Stimulated activated CD8-positive, alpha-beta memory T cell treated with anti-CD3 and anti-CD28 coated beads, Interleukin-15, amount 100 ng/mL, for 4 hours (primary cell): ENCODE measurements at places on chromosomes 12 and 14.

DNA sequence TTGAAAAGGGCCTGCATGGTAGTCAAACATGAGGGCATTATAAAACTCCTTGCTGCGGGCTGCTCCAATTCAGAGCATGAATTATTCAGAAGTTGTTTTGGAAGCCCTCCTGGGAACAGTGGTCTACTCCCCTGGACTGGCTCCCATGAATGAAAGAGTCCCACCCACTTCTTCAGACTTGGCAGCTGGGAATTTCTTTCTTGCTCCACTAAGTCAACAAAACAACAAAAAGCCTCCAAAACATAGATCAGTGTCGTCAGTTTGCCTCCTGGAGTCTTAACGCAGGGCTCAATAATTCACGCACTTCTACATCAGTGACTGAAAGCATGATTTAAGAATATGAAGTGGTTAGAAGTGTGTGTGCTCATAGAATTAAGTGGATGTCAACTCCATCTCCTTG lies 37.9 kb downstream of the AKAP6 start:
- DNase-seq, result no peak

DNA sequence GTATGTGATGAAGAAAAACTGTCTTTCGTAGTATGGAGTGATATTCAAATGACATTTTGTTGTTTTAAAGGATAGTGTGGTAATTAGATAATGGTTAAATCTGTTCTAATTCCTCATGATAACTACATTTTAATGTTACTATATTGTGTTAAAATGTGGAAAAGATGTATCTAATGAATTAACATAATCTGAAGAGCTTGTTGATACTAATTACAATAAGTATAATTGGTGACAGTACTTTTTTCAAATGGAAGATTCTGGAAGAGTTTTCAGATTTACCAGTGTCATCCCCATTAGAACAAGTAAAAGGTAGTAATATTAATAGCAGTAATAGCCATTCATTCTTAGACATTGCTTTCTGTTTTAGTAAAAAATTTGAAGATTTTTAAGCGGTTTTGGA lies 37.6 kb downstream of the CAND1 start:
- no peak for DNase-seq

DNA sequence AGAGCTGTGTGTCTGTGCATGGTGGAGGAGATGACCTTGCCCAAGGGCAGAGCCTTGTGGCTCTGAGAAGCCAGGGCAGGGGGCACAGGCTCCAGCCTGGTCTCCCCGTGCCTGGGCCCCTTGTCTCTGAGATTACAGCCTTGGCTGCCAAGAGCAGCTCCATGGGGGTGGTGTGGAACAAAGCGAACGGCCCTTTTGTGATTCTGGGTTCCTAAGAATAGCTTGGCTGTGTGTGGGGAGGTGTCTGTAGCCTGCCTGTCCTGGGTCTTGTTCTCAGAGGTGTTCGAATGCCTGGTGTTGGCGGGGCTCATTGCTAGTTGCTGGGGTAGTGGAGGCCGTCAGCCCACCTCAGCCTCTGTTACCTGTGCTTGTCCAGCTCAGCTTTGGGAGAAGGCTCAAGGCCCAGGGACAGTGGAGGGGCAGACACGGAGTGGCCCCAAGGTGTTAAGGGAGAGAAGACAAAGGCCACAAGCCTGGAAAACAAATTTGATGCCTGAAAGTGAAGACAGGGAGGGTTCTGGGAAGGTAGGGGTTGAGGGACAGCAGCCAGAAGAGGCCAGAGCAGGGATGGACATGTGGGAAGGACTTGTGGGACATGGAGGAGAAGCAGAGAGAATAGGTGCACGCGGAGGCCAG lies 7.4 kb upstream of the MYH7 start:
- no peak for DNase-seq

DNA sequence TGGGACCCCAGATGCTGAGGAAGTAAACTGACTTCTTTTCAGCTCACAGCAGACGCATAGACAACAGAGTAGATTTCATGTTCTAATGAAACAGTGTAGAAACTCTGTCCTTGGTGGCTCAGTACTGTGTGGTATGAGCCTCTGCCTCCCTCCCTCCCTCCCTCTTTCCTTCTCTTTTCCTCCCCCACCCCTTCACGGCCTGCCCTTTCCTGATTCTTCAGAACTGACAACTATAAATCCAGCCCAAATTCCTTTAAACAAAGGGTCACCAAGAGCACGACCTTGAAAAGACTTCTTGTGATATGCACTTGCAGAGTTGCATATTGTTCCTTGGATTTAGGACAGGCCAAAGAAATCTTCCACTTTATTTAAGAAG lies 164.0 kb downstream of the ETV6 start:
- DNase-seq, result no peak

GRCh38 chr12:118429688-118430383 lies 53.5 kb downstream of the SUDS3 start:
- no peak for DNase-seq

DNA sequence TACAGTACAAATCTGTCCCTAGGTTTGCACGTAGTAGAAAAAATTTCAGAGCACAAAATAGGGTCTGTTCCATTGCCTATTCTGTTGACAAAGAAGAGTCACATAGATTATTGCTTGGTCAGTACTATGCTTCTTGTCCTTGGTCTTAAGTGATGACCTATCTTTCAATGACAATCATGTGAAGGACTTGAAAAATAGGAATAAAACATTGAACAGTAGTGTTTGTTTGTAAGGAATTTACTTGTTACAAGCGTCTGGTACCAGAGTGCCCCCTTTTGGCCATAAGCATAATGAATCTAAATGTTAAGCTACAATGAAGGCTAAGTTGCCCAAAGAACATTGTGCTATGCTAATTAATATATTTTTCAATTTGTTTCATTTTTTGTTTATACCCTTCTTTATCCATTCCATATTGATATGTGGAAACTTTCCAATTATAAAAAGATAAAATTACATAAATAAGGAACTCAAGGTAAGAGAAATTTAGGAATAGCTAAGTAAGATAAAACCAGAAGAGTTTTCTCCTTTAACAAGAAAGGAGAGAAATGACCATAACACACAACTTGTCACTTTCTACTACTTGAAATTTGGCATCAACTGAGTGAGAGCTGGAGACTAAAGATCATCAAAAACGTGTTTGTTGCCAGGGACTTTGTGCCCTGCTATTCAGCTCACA lies 204.7 kb downstream of the EPS8 start:
- DNase-seq, result no peak

DNA sequence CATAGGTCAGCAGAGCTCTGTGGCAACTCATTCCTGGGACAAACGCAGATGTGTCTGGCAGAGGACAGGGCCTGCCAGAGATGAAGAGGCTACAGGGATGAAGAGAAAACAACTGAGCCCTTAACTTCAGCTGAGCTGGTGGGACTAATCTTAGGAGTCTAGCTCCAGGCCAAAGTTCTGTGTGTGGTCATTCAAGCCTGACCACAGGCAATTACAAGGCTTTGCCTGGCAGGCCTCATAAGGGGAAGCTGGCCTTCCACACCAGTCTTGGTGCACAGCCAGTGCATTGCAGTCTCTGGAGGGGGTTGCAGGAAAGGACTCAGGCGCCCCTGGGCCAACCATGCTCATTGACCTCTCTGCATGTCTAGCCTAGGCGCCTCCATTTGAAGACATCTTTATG lies 127.6 kb upstream of the DAAM1 start:
- no peak for DNase-seq

DNA sequence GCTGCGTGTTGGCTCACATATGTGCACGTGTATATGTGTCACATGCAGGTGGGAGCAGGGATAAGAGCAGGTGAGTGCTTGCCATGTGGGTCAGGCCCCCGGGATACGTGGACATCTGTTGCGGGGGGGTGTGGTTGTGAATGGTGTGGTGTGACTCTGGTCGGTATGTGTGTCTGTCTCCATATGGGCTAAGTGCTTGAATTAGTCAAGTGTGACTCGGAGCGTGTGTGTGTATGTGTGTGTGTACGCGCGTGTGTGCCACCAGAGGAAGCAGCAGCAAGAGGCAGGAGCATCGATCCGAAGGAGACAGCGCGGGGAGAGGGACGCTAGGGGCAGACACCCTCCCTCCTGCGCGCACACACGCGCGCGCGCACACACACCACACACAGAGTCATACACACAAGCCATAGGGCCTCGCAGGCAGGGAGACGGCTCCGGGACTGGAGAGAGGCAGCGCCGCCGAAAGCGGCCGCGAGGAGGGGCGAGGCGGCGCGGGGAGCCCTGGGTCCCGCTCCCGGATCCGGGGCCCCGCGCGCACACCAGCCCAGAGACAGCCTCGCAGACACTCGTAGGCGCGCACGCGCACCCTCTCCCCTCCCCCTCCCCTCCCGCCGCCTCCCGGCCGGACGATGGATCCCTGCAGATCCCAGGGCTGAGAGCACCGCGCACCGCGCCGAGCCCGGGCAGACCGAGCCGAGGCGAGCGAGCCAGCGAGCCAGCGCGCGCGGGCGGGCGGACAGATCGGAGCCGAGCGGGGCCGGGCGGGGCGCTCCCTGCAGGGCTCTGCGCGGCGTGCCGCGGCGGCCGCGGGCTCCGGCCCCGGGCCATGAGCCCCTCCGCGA lies at the start of gene ASIC1:
Gene ASIC1, plus strand, starts transcription at position 597 of the 842 bp plus-strand sequence. CDS start 1,171 bp downstream, outside the sequence.
- peak; percentile 15 for DNase-seq

DNA sequence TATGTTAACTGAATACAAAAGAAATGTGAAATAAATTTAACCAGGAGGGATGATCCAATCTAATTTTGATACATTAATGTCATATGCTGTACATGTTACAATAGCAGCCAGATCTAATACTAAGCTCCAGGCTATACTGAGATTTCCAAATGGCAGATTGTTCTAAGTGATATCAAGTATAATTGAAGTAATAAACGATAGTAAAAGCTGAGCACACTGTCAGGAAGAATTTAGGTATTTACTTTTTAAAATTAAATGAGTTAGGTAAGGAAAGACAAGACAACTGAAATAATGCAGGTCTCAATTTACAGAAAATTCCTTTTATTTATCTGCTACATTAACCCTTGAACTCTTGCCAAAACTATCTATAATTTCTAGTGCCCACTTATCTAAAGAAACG lies 39.9 kb downstream of the INSM2 start:
- DNase-seq, result no peak

DNA sequence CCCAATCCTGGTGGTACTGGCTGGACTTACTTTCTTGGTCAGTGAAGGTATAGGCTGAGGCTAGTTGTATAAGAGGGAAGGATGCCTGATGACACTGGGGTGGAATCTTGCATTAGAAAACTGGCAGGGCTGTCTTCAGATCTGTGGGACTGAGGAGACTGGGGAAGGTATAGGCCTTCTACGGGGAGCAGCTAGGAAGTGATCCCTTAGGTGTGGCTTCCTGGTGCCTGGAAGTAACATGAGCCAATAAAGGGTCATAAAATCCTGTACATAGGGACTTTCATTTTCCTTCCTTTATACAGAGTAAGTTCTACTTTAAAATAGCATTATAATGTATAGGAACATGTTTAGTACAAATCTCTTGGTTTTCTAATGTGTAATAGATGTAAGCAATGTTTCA lies 716.8 kb downstream of the LRFN5 start:
- DNase-seq, result no peak

DNA sequence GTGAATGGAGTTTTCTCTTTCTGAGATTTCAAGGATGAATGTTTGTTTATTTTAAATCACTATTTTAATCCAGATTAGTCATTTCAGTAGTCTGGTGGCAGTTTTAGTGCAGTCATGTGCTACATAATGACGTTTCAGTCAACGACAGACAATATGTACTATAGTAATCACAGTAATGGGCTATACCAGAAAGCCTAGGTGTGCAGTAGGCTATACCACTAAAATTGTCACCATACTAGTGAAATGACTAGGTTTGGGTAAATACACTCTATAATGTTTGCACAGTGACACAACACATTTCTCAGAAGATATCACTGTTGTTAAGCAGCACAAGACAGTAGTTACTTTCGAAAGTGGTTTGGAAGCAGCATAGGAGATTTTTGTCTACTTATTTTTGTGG lies 203.1 kb downstream of the ETNK1 start:
- no peak for DNase-seq

DNA sequence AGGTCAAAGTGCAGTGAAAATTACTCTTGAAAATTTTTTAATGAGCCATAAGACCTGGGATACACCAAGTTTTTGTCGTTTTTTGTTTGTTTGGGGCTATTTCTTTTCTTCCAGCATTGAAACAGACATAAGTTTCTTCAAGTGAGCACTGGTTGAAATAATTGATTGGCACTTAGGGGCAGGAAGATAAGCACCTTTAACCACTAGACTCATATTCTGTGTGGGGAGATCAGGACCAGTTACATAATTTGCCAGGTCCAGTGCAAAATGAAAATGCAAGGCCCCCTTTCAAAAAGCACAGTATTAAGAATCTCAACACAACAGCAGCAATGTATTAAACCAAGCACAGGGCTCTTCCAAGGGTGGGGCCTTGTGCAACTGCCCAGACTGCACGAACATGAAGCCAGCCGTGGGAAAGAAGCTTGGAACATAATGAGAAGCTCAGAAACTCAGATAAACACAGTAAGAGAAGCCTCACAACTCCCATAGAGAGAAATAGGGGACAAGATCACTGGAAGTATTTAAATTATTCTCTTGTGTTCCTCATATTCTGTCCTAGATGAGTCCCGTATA lies 3.2 kb upstream of the TCP11L2 start:
- no peak for DNase-seq

- DNase-seq, result no peak
Observed at GRCh38 chr14:76699939-76700590, 61.2 kb upstream of the VASH1 start.

DNA sequence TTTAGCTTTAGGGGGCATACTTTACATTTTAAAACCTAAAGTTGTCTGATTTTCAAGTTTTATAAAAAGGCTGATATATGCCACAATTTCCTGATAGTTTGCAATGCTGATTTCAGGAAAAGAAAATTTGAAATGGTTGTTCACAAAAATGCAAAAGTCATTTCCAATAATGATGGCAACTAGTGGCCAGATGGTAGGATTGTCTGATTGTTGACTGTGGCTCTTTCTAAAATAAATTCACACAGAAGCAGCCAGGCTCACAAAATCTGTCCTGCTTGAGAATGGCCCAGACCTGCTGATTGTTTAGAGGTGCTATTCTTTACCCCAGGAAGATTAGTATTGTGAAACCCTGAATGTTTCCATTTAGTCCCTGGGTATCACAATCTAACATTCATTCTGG lies 220.3 kb downstream of the NELL2 start:
- DNase-seq, result no peak

DNA sequence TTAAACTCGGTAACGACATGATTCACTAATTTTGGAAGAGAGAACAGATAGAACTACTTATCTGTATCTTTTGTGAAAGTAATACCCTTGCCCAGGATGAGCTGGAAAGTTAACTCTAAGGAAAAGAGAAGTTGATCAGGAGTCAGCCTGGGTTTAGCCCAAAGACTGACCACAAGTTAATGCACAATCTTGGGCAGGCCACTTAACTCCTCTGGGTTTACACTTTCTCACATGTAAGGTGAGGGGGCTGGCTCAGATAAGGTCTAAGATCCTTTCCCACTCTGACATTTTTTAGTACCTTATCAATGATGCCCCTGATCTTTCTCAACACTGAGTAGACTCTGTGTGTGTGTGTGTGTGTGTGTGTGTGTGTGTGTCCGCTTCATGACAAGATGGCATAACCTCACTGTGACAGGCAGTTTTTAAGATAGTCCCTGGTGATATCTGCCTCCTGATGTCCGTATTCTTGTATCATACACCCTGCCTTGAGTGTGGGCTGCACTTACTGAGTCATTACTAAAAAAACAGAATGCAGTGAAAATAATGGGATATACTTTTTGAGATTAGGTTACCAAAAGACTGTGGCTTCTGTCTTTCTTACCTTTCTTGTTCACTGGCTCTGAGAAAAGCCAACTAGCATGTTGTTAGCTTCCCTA lies 56.2 kb upstream of the CCDC198 start:
- no peak for DNase-seq
